Effector CD4-positive, alpha-beta T cell (primary cell): ENCODE measurements at places on chromosomes 6 and 20.

GRCh38 chr20:492159-492558 lies 29.8 kb upstream of the TBC1D20 start:
- DNase-seq = no peak

GRCh38 chr6:46642928-46643751 lies 9.5 kb downstream of the CYP39A1 start:
- no peak for DNase-seq

DNA sequence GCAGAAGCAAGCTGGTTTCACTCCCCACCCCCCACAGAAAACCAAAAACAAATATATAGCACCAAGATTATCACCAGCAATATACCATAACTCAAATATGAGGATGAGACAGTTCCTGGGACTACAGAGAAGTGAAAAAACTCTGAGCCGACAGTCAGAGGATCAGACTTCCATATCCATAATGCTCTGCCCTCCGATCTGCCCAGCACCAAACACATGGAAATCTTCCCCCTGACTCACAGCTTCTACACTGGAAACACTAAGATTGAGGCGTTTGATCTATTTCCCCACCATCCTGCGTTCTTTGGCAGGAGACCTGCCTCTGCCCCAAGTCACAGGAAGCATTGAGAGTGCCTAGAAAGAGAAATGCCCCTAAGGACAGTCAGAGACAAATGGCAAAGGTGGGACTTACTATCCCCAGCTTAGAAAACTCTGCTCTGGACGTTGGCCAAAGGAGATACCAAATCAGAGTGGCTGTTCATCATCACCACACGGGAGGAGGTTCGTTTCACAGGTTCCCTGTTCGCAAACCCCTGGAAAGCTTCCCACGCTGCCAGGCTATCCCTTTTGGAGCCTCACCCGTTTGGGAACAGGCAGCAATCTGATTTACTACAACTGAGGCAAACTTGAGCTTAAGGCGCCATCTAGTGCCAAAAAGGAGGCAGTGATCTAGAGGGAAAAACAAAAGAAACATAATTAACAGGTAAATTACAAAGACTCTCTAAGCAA lies 48.7 kb upstream of the SRSF6 start:
- DNase-seq = no peak

DNA sequence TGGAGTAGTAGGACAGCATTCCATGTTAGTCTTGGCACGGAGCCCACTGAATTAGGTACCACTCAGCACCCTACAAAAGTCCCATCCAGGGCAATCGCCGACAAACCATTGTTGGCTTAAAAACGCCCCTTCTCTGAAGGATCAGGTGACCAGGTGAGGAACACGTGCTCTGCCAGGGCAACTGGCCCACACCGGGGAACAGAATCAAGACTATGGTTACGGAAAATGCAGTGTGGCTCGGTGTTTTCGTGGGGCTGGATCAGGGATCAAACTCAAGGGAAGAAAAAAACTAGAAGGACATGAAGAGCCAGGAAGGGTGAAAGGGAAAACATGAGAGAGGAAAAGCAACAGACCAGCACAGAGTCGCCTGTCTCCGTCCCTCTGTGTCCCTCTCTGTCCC lies 177.8 kb upstream of the ARID1B start:
- no peak for DNase-seq

GRCh38 chr6:7137335-7138045 lies 29.7 kb downstream of the RREB1 start:
- peak; percentile 49 for DNase-seq

DNA sequence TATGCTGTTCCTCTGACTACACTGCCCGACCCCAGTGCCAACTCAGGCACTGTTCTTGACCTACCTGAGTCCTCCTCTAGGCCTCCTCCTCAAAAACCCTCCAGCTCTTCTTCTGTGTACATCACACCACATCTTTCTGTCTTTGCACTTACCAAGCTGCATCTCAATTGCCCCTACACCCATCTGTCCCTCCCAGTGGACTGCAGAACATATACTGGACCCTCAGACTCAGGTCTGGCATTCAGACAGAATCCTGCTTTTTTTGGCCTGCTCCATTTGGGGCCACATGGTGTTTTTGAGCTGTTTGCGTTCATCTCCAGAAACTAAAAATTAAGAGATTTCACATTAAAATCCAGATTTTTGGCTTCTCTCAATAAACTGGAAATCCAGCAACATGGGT lies 23.2 kb upstream of the YWHAB start:
- no peak for DNase-seq

- DNase-seq = no peak
These were observed 7.7 kb upstream of the ASXL1 start for GRCh38 chr20:32350421-32350820.

- no peak for DNase-seq
These were observed 74.9 kb downstream of the IGF2R start for GRCh38 chr6:160043784-160044183.

DNA sequence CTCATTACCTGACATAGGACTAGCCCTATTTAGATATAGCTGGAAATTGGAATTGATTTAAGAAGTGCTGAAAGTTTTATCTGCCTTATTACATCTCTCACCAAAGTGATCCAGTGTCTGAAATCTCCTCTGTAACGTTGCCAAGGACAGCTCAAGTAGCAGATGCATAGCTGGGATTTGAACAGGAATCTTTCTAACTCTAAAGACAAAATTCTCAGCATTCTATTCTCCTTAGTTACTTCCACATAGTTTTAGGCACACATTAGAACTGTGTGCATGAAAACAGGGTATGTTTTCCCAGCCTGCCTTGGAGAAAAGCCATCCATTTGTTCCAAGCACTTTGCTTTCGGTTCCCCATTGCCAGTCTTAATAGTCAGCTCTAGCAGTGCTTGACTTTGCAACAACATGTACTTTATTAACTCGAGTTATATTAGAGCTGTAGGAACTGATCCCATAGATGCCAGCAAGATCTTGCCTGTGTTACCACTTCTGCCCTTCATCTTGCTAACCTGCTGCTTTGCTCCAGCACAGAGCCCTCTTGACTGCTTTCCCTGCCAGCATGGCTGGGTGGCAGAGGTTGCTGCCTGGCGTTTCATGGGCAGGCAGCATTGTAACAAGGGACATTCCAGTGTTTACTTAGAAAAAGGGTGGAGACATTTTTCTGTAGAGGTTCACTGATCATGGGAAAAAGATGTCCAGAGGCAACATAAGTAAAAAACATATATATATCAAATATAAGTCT lies 56.1 kb upstream of the STMND1 start:
- DNase-seq = no peak

DNA sequence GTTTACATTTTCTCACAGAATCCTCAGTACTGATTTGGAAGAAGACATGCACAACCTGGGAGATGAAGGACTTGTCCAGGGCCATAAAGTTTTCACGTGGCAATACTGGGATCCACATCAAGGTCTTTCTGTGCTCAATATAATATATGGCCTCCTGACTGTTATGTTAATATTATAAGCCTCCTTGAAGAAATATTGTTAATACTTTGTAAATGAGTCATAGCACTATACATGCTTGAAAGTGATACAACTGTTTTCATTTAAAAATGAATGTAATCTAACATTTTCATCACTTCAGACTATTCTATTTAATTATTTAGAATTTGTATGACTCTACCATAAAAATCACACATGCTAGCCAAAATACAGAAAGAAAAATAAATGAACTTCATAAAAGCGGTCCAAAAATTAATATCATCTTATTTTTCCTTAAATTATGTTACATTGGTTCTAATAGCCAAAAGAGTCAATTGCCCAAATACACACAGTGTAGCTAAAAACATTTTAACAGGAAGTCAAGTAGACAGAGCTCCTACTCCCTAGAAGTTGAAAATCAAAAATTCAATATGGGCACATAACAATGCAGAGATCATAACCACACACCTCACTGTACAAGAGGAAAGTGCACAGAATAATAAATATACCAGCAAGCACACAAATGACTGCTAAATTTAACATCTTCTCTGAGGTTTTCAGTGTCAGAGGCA lies 188.0 kb upstream of the HDDC2 start:
- no peak for DNase-seq

DNA sequence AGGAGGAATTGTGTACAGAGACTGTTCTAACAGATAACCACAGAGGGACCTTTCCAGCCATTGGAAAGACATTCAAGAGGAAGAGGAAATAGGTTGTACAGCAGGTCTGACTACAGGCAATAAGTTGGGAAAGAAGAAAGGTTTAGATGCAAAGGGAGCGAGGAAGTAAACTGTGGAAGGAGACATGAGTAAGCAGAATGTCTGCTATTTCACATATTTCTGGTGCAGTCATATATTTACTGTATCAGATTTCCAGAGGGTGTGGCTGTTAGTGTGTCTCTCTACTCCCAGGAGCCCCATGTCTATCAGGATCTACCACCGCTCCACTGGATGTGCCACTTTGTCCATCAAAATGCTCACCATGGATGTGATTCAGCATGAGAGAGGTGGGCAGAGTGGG lies 25.9 kb downstream of the MRS2 start:
- DNase-seq = no peak

- DNase-seq = no peak
These were observed 165.2 kb downstream of the AIG1 start for GRCh38 chr6:143225929-143226328.

GRCh38 chr20:23412026-23412425 lies 9.3 kb downstream of the NAPB start:
- no peak for DNase-seq

DNA sequence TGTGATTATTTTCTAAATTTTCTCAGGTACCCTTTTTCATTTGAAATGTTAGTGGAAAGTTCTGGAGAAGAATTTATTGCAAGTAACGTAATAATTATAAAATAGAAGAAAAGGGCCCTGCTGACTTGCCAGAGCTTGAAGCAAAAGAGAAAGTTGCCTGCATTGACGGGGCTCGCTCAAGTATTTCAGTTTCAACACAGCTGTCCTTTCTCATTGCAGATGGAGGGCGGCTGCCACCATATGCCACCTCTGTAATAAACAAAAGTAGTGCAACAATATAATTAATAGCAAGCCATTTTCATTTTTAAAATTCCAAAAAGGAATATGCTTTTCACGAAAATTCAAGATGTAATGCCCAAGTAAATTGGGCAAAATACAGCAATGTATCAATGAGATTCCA lies 246.2 kb downstream of the PACRG start:
- DNase-seq = no peak

- DNase-seq = no peak
These were observed 24.7 kb downstream of the TTLL9 start for GRCh38 chr20:31894980-31895675.

GRCh38 chr6:132888701-132889100 lies 74.3 kb downstream of the RPS12 start:
- DNase-seq = no peak

GRCh38 chr6:142702501-142703460 lies 242.2 kb downstream of the HIVEP2 start:
- no peak for DNase-seq
